ENCODE measurements at places on chromosomes 5 and 9. TPM values are rescaled to one million over a fixed set of nuclear protein-coding genes. Genes with fewer than 3 reads are reported as not detected.

GRCh38 chr5:34039398-34040157 lies 3.4 kb downstream of the C1QTNF3 start:
- H3K27me3 ChIP-seq, result no peaks in the 10 kb centered on the region
- H3K36me3 ChIP-seq, result peaks cover 12% of the 10 kb centered on the region
- no peak overlapping the region for H3K4me3 ChIP-seq
- no peak for DNase-seq

GRCh38 chr9:126147186-126147935 lies 179.3 kb upstream of the MVB12B start:
- no peak overlapping the region for H3K27ac ChIP-seq
- peaks cover 22% of the 10 kb centered on the region for H3K27me3 ChIP-seq
- H3K4me3 ChIP-seq, result no peak overlapping the region
- H3K36me3 ChIP-seq, result no peaks in the 10 kb centered on the region

- H3K4me1 ChIP-seq, result no peaks in the 10 kb centered on the region
- H3K4me3 ChIP-seq, result no peak overlapping the region
- DNase-seq, result no peak
Measured at GRCh38 chr5:163841-164240, 27.5 kb upstream of the LRRC14B start.

Gene PTGDS
- total RNA-seq, result not detected

Gene PRRX2
- total RNA-seq, result 0.58 TPM

Data from activated CD4-positive, alpha-beta memory T cell treated with anti-CD3 and anti-CD28 coated beads for 36 hours (primary cell).